ENCODE measurements at places on chromosomes 3 and 15.

- DNase-seq, result no peak
Observed at GRCh38 chr3:14680716-14681115, 5.8 kb downstream of the C3orf20 start.

GRCh38 chr3:15982667-15983196, 185.0 kb upstream of the ANKRD28 start:
- DNase-seq, result no peak

- DNase-seq, result no peak
Observed at GRCh38 chr3:169545606-169546005, 117.9 kb downstream of the MECOM start.

DNA sequence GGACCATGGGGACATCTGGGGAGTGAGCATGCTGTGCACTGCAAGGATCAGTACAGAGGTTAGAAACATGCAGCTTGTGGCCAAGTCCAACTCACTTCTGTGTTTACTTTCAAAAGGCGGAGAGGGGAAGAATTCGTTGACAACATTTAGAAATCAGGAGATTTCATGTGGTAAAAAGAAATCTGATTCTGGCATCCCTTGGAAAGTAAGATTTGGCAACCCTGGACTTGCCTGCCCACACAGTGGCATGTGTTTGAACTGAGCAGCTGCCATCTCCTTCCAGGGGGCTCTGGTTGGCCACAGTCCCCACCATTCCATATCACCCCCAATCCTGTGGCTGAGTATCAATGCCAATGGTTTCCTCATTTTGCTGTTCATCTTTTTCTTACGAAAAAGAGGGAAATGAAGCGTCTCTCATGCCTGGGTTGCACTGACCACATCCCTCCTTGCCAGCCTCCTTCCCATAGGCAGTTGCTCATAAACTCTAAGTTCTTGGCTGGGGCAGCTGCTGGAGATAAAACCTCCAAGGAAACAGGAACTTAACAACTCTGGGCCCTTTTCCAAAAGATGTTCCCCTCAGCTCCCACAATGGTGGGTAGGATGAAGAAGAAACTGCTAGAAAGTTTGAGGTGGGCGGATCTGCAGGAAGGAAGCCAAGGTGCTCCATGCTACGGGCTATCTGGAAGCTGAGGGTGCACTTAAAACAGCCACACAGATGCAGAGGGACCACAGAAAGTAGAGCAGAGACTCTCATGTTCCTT, 29.2 kb downstream of the SLC6A11 start:
- no peak for DNase-seq

GRCh38 chr3:11290743-11291680, 18.8 kb downstream of the ATG7 start:
- DNase-seq, result peak; percentile 58

- no peak for DNase-seq
Observed at GRCh38 chr3:10487988-10488633, 17.3 kb downstream of the ATP2B2 start.

- no peak for DNase-seq
Observed at GRCh38 chr15:85771781-85772445, 22.8 kb downstream of the KLHL25 start.

- no peak for DNase-seq
Observed at GRCh38 chr15:40340740-40341400, at the start of gene CCDC9B. TSS of gene CCDC9B (minus strand) at chr15:40340939. CDS start at chr15:40340819, 120 bp downstream.

DNA sequence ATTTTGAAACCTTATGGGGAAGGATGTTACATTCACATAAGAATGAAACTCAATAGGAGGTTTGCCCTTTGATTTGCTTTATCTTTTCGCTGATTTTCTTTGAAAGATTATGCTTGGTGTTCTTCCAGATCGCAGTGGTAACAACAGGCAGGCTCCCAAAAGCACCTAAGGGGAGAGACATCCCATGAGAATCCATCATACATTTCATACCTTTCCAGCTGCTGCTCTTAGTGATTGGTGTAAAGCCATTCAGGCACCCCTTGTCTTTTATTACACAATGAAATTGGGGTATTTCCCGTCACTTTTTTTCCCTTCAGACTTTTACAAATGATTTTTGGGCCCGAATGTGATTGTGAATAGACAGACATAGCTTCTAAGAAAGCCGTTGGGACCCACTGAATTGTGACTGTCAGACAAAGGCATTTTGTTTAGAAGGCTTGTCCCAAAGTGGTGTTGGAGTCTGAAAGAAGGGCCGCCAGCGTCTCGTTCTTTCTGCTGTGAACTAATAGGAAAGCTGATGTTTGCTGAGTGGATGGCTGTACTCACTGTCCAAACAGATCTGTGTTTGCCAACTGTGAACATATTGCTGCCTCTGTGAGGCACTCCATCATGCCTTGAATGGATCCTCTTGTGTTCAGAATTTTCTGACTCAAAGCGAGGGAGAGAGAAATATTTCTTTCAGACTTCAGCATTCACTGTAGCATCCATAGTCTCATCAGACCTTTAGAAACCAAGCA, 164.3 kb downstream of the FNDC3B start:
- no peak for DNase-seq

- DNase-seq, result no peak
Observed at GRCh38 chr3:3084890-3085289, 25.3 kb downstream of the IL5RA start.

GRCh38 chr3:9168241-9168741, 81.2 kb downstream of the SRGAP3 start:
- no peak for DNase-seq

DNA sequence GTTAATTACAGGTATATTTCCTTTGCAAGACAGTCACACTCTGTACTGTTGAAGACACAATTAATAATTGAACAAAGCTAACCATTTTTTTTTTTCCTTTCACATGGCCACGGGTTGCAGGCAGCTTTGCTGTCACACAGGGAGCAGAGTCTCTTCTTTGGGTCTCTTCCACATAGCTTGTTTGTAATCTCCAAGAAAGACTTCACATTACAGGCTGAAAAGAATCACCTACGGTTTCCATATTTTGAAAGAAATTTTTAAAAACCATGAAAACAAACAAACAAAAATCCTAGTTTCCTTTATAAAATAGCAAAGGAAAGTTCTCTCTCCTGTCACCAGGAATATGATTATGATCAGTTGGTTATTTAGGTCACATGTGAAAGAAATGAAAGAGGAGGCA, 392.6 kb downstream of the GAP43 start:
- DNase-seq, result no peak

DNA sequence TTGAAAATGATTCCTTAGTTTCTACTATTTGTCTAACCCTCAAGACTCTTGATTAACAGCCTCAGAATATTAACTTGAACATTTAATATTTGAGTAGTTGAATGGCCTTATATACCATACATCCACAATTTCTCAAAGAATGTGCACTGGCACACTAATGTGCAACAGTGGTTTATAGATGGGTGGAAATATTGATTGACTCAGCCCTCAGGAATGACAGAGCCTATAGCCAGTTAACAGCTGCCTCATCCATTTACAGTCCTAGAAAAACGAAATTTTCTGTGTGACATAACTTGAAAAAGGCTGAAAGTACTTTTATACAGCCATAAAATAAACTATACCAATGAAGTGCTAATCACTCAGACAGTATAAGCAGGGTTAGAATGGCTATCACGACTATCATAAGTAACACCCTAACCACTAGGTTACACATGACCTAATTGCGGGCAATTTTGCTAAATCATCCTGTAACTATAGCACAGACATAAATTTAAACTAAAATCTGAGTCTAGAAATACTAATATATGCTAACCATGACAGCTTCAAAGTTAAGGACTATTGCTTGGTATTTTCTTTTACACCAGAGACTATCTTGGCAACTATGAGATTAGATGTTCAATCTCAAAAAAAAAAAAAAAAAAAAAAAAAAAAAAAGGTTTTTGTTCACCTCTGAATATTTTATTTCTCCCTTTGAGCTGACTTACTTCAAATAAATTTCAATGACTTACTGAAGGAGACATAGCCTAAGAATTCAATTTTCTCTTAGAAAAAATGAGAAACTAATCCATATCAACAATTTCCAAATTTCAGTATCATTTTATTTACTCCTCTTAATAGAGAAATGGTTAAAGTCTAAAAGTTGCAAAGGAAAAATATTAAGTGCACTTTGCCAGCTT, 9.3 kb downstream of the SECISBP2L start:
- no peak for DNase-seq

DNA sequence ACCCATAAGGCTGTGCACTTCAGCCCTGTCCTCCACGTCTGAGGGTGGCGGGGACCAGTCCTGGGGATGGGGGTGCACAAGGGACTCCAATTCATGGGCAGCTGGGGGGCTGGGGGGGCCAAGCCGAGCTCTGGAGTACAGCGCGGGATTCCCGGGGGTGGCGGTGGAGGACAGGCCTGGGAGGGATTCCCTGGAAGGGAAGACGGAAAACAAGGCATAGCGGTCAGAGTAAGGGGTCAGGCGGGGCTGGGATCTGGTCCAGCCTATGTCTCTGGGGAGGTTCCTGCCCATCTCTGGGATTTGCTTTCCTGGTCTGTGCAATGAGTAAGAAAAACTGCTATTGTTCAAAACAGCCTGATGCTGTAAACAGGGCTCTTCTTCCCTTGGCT, 8.1 kb upstream of the IGDCC3 start:
- DNase-seq, result no peak

- DNase-seq, result no peak
Observed at GRCh38 chr15:96324192-96324895, 6.2 kb upstream of the NR2F2 start.

DNA sequence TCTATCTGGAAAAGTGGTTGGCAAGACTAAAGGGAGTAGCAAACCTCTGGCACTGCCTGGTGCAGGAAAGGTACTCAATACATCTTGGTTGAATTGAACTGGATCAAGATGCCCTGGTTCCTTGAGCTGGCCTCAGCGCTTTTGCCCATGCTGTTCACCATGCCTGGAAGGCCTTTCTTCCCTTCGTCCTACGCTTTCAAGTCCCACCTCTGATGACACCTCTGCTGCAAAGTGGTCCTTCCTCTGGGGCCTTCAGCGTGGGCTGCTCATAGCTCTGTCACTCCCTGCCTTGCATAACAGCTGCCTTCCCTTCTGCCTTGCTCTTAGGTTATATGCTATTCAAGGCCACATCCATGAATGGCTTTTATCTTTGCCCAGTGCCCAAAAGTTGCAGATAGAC, 23.0 kb downstream of the ITGA11 start:
- no peak for DNase-seq

DNA sequence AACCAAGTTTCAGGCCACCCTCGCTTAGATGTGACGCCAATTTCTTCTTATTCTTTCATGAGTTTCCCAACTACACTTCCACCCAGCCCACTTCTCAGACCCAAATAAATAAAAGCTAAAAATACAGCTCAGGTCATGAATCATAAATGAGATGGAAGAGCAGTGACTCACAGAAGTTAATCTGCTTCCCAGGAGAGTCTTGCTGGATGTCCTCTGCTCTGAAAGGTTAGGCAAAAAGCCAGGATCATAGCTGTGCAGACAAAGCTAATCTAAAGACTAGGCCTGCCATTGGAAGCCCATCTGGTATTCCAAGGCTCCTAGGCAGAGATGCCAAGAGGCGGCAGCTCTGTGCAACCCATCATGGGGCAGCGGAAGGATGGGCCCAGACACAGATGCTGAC, 24.1 kb downstream of the SHC4 start:
- no peak for DNase-seq

DNA sequence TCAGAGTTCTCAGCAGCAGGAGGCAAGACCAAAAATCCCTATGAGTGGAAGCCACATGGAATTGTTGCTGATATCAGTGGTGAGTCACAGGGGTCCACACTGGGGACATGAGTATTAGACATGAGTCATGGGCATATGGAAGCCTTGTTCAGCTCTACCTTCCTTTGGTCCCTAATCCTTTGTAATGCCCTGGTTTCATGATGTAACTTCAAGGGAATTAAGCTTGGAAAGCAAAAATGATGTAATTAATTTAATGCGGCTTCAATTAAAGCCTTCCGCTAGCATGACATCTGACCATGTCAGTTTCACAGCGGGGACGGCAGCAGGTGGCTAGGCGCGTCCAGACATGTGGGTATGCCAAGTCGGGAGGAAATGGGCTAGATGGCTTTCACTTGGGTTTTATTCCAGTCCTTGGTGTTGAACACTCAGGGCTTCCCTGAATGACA, 176.1 kb upstream of the RGMA start:
- no peak for DNase-seq

DNA sequence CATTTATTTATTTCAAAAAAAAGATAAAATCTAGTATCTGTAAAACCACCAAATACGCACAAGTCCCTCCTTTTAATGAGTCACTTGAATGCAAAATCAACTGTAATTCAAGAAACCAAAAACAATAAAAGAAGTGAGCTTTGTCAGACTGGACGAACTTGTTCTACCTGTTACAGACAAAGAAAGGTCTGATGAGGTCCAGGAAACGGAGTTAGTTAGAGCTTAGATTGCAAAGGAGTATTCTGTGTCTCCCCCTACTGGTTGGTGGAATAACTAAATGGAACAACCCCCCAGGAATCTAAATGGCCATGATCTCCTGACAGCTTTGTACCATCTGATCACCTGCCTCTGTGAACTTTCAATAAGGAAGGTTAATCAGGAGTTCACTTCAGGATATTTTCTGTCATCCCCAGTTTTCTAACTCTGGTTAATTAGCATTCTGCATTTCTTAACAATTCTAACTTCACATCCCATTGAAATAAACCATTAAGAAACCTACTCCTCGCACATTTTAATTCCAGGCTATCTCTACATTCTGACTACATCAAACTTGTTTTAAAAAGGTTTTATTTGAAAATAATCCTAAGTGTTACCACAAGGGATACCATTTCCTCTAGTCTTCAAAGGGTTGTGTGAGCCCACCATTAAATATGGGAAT, 333.0 kb upstream of the SATB1 start:
- DNase-seq, result peak; percentile 75

- no peak for DNase-seq
Observed at GRCh38 chr15:47987908-47988532, 132.8 kb upstream of the SLC24A5 start.
